ENCODE measurements at places on chromosomes 2 and 18.

DNA sequence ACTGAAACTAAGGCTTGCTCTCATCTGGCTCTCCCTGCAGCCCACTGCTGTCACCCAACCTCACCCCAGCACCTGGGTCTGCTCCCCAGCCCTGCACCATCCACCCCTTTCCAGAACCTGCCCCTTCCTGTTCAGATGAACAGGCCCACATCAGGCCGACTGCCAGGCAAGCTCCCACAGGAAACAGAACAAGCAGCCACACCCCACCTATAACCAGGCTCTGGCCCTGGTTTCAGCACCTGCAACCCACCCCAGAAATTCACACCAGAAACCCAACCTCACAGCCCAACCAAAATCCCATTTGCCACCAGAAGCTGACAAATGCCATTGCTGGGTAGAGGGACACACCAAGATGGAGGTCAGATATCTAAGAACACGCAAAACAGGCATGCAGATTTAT is 159.2 kb upstream of the ID2 start:
- DNase-seq: no peak

- no peak for DNase-seq
These were observed 1627.6 kb upstream of the ZEB2 start for GRCh38 chr2:146147448-146148012.

DNA sequence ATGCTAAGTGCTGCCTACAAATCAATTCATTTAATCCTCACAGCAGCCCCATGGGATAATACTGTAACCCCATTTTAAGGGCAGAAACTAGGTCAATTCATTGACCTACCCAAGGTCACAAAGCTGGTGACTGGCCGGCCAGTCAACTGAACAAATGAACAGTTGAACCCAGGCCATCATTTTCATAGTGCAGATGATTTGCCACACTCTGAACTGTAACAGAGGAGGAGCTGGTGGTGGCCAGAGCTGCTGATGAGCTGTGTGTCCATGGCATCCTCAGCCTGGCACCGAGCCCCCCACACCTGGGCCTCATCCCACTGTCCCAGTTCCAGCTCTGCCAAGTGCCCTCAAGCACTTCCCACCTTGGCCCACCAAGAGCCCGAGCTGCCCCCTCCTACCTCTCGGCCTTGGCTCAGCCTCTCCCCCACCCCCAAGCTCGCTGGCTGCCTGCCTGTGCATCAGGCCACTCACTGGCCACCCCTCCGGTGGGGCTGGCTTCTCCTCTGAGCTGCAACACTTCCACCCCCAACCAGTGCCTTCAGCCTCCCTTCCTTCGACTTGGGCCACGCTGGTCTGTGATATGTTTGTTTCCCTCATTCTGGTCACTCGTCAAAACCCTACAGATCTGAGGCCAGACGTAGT is 58.4 kb downstream of the ATOH8 start:
- DNase-seq: no peak

- DNase-seq: no peak
These were observed 119.2 kb downstream of the BABAM2 start for GRCh38 chr2:28009732-28010131.

DNA sequence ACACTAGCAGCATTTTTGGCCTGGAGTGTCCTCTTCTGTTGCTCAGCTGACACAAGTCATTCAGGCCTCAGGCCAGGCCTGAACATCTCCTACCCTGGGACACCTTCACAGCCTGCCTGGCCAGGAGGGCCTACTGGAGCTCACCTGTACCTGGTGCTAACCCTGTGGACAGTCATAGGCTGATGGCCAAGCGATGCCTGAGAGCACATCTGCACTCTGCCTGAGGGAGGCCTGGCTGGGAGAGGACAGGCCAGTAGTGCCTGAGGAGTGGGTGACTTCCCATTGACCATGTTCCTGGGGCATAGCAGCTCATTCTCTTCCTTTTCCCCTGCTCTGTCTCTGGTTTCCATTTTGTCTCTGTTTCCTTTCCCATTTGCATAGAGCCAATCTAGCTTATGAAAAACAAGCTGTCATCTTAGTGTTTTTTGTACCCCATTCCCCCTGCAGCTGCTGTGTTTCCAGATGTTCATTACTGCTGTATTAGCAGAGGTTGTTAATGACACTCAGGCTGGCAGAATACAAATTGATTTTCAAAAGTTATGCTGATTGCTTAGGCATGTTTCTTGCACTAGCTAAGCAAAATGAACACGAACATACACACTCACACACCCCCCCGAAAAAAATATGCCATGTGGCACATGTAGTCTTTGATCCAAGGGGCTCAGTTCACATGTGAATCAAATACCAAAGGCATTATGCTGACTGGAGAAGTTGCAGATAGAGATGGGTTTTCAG is 149.7 kb upstream of the HS6ST1 start:
- DNase-seq: no peak

DNA sequence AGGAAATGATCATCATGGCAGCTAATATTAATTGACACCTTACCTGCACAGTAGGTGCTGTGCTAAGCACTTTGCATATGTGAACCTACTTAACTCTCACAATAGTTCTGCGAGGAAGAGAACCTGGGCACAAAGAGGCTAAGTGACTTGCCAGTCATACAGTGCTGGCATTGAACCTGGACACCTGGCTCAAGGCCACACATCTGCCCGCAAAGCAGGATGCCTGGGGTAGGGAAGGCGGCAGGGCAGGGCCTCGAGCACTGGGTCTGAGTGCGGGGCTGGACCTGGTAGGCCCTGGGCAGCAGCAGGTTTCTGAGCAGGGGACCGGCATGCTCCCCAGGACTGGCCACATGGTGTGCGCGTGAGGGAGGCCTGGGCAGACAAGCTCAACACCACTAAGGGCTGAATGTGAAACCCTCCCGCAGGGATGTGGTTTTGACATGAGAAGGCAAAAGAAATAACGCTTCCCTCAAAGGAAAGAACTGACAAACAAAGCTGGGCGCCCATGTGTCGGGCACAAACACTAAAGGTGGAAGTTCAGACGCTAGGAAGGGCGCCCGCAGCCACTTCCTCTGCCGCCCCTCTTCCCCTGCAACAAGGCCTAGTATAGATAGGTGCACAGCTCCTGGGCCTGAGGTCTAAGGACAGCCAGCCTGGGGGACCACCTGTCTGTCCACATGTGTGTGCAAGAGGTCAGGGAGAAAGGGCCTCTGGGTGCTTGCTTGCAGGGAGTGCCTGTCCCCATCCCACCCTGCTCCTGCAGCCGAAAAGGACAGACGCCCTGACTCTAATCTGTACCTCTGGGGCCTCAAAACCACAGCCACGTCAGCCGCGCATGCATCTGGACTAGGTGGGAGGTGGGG is 92.5 kb downstream of the ZFP36L2 start:
- no peak for DNase-seq

- no peak for DNase-seq
These were observed 171.3 kb downstream of the SMAD7 start for GRCh38 chr18:48779462-48779861.

- no peak for DNase-seq
These were observed 31.8 kb downstream of the AGFG1 start for GRCh38 chr2:227503433-227504406.

GRCh38 chr2:43034242-43034619 is 192.2 kb downstream of the ZFP36L2 start:
- DNase-seq: no peak

DNA sequence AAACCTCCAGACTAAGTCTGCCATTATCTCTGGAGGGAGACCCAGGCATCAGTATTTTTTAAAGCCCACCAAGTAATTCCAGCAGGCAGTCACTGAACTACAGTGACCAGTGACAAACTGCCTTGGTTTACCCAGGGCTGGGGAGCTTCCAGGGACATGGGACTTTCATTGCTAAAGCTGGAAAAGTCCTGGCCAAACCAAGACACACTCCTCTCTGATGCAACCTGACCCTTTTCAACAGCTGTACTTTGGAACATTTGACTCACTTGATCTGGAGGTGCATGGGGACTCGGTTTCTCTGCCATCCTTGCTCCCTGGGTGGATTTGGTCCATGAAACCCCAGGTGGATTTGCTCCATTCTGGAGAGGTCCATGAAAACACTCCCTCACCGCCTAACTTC is 7.0 kb downstream of the MRO start:
- DNase-seq: no peak

- DNase-seq: no peak
These were observed 20.9 kb downstream of the MARCHF4 start for GRCh38 chr2:216351172-216351925.

DNA sequence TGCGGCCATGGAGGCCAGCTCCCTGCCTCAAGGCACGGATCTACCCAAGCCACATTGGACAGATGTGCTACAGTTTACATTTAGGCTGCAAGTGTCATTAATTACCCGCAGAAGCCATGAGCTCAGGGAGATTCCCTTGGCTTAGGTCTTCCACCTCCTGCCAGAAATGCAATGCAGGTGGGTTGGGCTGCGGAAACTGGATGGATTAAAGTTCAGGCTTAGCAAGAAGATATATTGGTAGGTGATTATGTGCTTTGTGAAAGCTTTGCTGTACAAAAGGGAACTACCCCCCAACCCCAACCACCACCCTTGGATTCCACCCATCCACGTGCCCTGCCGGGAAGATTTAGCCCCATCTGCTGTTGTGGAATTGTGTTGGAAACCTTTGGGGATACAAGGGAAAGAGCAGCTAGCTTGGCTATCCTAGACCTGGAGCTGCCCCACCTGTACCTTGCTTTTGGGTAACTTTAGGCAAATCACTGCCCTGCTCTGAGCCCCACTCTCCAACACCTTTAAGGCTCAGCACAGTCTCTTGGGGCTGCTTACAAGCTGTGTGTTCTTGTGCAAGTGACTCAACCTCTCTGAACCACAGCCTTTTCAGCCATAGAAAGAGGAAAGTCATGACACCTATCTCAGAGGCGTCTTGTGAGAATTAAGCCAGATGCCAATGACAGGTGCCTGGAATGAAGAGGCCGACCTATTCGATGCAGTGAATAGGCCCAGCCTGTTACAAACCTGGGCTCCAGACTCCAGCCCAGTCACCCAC is 141.6 kb upstream of the GLI2 start:
- DNase-seq: no peak

DNA sequence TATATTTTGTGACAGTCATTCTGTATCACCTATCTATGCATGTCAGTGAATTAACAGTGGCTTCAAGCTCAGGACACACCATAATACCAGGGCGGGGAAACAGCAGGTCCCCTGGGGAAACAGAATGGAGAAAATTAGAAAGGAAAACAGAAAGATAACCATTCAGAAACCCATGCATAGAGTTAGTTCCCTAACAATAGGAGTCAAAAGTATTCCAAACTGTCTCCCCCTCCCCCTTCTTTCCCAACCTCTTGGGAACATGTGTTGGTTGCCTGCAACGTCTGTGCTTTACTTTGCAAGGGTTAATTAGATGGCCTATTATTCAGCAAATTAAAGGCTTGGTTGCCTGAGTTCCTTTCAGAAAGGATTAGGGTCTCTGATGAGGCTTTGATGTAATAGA is 176.4 kb downstream of the MYO3B start:
- no peak for DNase-seq

DNA sequence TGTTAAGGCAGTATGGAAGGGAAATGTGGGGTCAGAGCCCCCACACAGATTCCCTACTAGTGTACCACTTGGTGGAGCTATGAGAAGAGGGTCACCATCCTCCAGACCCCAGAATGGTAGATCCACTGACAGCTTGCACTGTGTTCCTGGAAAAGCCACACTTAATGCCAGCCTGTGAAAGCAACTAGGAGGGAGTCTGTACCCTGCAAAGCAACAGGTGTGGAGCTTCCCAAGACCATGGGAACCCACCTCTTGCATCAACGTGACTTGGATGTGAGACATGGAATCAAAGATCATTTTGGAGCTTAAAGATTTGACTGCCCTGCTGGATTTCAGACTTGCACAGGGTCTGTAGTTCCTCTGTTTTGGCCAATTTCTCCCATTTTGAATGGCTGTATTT is 10.8 kb upstream of the SCN1A start:
- no peak for DNase-seq

- DNase-seq: no peak
These were observed 319.2 kb upstream of the LRATD1 start for GRCh38 chr2:14313341-14313740.

DNA sequence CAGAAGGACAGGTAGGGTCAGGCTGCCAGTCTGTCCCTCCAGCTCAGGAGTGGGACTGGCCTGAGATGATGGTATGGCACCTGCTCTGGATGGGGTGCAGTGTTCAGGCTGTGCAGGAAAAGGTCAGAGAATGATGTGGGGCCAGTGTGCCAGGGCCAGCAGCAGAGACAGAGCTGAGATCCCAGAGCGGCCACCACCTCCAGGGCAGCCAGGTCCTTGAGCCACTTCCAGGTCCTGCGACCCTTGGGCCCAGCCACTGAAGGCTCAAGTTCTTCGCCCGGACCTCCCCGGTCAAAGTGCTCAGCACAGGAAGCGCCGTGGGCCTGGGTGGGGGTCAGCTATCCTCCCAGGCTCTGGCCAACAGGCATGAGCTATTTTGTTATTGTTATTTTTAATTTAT is 12.1 kb upstream of the ARMC9 start:
- no peak for DNase-seq

- no peak for DNase-seq
These were observed 32.7 kb downstream of the ARHGEF33 start for GRCh38 chr2:38922389-38922788.

DNA sequence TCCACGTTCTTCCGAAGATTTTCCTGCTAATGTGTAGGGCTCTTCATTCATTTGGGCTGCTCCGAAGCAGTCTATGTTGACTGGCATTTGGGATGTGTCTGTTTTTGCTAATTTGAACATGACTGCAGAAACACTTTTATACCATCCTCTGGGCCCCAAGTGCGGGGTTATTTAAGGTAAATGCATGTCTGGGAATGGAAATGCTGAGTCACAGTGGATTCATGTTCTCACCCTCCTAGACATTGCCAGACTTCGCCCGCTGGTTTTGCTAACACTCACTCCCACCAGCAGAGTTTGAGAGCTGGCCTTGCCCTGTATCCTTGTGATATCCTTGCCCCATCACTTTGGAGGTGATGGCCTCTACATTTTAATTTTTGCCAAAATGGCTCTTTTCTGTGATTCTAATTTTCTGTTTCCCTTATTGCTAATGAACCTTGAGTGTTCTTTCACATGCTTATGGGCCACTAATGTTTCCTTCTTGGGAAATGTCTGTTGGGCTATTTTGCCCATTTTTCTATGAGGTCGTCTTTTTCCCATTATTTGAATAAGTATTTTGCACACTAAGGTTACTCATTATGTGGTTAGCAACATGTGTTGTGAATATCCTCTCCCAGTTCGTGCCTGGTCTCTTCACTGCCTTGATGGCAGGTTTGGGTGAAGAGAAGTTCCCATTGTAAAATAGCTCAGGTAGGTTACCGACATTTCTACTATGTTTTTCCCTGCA is 204.1 kb downstream of the GLI2 start:
- DNase-seq: peak; percentile 61

GRCh38 chr2:66730441-66730840 is 295.5 kb downstream of the MEIS1 start:
- no peak for DNase-seq

DNA sequence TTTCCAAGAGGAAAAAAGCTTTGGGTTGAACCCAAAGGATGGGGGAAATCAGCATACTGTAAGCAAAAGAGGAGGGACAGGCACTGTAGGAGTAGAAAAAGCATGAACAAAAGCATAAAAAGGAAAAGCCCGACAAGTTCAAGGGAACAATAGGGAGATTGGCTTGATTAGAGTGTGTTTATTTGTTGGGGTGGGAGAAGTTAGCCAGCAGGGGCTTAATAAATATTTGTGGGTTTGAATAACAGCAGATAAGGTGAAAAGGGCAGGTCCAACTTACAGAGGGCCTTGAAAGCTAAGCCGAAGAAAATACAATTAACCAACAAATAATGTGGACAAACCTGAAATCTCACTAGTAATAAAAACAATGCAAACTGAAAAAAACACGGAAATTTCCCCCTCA is 126.7 kb downstream of the THADA start:
- DNase-seq: no peak

All from non-pigmented ciliary epithelial cell (primary cell).